Iris pigment epithelial cell (primary cell): ENCODE measurements at places on chromosomes 1 and 21.

DNA sequence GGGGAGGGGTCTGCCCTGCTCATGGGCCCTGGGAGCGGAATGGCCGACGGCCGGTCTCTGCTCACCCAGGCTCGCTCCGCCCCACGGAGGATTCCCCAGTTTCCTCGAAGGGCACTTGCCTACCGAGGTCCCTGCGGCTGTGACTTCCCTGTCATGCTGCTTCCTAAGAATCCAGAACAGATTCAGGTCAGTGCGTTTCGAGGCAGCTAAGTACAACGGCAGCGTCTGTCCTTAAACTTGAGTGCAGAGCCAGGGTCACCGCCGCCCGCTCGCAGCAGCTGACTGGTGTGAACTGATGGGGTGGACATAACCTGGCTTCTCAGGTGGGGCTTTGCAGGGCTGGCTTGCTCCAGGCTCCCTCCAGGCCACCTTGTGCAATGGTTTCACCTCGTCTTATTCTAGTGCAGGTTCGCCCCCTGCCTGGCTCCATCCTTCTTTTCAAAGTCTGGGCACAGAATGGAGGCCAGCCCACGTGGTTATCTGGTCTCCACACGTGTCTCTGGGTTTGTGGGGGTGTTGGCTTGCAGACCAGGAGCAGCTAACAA, 7.6 kb upstream of the C1orf174 start:
- no peak for DNase-seq

DNA sequence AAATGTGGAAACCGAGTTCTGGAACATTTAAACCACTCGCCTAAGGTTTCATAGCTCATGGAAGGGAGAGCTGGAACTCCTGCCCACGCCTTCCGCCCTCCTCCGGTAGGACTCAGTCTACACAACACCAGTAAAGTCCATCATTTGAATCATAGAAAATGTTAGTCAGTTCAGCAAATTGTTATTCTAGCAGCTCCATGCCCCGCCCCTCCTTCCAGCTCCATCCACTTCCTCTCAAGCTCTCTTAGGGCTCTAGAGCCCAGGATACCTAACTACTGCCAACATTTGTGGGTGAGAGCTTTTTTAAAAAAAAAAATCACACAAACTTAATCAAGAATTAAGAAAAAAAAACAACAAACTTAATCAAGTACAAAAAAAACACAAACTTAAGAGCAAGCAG, 121.8 kb downstream of the TBX15 start:
- no peak for DNase-seq

GRCh38 chr1:79708646-79709265, 702.2 kb upstream of the ADGRL4 start:
- no peak for DNase-seq

- peak; percentile 25 for DNase-seq
Measured at GRCh38 chr1:98556521-98557158, 104.9 kb upstream of the SNX7 start.

GRCh38 chr1:151539321-151540020, 638 bp upstream of the TUFT1 start:
- DNase-seq, result peak; percentile 96

- DNase-seq, result peak; percentile 60
Measured at GRCh38 chr1:12409681-12410080, 179.9 kb downstream of the VPS13D start.

- peak; percentile 52 for DNase-seq
Measured at GRCh38 chr1:200038981-200039848, 11.7 kb downstream of the NR5A2 start.

DNA sequence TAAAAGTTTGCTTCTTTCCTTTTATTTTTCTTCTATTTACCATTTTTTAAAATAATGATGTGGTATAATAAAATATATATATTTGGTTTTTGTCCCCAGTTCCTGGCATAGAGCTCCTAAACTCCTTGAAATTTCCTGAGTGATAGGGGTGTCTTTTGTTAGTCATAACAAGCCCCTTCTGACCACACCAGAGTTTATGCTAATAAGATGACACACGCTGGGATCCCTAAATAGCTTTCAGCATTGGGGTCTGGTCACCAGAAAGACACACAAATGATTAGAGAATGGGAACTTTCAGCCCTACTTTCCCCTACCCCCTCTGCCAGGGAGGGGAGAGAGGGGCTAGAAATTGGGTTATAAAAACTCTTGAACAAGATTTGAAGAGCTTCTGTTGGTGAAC, 56.2 kb downstream of the COL24A1 start:
- no peak for DNase-seq

GRCh38 chr1:6107409-6108356, 62.0 kb downstream of the KCNAB2 start:
- no peak for DNase-seq
